ENCODE measurements at places on chromosomes 6 and 20.

GRCh38 chr6:148955441-148955840 is 208.6 kb downstream of the UST start:
- no peak for DNase-seq

DNA sequence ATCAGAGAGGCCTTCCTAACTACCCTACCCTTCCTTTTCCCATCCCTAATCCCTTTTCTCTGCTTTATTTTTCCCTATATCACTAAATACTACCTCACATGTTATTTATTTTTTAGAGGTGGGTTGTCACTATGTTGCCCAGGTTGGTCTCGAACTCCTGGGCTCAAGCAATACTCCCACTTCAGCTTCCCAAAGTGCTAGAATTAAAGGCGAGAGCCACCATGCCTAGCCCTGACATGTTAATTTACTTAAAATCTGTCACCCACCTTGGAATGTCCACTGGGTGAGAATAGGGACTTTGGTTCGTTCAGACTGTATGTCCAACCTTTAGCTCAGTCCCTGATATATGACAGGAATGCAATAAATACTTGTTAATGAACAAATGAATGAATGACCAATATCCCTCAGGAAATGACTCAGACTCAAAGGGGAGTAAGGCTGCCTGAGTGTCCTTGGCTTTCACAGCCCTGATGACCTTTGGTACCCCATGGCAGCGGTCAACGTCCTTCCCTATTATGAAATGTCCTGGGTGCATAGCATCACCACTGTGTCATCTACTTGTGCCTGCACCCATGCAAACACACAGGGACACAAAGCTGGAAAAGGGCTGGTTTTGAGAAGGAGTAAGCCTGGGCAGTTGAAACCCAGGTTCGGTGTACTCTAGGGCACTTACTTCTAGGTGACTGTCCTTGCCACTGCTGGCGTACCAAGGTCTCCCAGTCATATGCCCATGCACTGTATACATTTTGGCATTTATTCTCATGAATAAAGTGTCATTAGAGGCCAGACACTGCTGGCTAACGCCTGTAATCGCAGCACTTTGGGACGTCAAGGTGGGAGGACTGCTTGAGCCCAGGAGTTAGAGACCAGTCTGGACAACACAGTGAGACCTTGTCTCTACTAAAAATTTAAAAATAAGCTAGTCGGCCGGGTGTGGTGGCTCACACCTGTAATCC is 26.5 kb downstream of the BCL2L1 start:
- peak; percentile 79 for DNase-seq

- no peak for DNase-seq
Measured at GRCh38 chr6:129500958-129501739, 208.8 kb downstream of the ARHGAP18 start.

DNA sequence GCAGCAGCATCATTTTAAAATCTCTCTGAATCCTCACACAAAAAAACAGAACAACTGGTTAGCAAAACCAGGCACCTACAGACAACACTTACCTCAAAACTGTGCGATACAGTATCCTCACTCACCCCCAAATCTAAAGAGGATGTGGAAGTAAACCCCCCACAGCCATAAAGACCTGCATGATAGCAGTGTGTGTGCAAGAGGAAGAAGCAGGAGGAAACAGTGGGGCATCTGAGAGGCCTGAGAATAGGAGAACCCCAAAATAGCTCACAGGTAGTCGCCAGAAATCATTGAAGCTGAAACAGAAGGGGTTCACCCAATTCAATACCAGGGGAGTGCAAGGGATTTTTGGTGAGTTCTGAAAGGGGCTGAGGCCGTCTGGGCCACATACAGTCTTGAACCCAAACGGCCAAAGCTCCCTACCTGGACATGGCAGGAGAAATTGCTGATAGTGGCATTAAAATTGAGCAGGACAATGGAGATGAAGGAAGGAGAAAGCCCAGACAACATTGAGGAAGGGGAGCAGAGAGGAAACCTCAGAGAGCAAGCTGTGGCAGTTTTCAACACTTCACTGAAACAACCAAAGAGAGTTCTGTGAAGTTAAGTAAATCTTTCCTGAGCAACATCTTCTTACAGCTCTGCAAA is 129.7 kb downstream of the FIG4 start:
- no peak for DNase-seq

DNA sequence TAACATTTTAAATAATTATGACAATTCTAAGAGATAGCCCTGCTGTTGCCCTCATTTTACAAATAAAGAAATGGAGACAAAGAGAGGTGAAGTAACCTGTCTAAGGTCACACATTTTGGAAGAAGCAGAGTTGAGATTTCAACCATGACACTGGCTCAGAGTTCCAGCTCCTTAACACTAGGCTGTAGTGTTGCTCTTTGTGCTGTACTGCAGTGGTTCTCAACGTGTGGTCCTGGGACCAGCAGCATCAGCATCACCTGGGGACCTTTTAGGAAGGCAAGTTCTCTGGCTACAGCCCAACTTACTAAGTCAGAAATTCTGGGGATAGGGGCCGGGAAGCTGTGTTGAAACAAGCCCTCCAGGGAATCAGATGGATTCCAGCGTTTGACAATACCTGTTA is 62.4 kb upstream of the FERMT1 start:
- no peak for DNase-seq

GRCh38 chr6:157398151-157398550 is 17.2 kb downstream of the ZDHHC14 start:
- no peak for DNase-seq

DNA sequence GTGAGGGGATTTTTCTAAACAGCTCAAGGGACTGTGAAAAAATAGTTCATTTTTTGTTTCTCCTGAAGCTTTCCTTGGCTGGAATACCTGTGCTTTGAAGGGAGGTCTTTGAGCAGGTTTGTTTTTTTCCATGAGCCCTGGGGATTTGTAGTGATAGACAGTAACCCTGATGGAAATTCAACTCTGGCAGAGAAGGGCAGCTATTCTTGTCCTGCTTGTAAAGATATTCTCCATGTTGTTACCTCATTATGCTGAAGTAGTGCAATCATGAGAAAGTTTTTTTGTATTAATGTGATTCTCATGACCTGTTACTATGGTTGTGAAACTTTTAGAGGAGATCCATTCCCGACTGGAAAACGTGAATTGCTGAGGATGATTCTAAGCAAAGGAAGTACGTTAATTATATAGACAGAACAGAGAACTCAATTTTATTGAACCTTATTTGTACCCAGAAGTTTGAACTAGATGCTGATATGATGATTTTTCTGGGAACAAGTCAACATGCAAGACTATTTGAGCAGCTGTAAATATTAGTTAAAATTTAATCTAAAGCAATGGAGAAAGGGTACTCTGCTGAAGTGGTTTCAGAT is 12.5 kb downstream of the UTRN start:
- DNase-seq: no peak

GRCh38 chr6:143802833-143803565 is 40.1 kb upstream of the LTV1 start:
- DNase-seq: no peak

- DNase-seq: no peak
Measured at GRCh38 chr6:87903323-87903722, 144.3 kb upstream of the SPACA1 start.

GRCh38 chr6:13681305-13682061 is 30.2 kb downstream of the RANBP9 start:
- no peak for DNase-seq

DNA sequence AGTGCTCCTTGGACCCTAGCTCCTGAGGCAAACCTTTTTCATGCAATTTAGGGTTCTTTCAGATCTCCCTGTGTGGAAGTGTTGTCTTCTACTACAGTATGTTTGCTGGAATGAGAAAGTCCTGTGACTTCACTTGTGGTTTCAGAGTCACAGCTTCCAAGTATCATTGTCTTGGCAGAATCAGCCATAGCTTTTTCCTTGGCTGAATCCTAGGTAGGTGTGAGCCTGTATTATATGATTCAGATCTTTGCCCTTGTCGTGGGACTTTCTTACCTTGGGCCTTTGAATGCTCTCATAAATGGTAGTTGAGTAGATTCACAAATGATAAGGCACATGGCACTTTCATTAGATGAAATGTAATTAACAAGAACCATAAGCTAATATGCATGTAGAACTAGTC is 16.5 kb downstream of the CARMIL1 start:
- DNase-seq: no peak

- no peak for DNase-seq
Measured at GRCh38 chr6:13544454-13545186, 29.8 kb upstream of the SIRT5 start.

- no peak for DNase-seq
Measured at GRCh38 chr6:110039981-110040383, 61.9 kb downstream of the GPR6 start.

DNA sequence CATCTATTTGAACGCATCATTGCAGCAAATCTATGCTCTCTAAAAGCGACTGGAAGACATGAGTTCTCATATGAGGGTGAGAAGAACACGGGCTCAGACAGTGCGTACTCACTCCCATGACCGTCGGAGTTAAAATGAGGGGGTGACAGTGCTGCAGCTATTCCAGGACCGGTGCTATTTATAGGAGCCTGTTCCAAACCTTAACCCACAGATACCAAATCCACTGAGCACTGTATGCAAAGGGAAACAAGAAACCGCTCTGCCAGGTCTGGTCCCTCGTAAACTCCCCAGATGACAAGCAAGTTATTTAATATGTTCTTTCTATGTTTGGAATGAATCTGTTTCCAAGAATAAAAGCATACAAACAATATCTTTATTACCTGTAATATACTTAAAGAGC is 22.9 kb downstream of the PPP1R3G start:
- DNase-seq: no peak

- no peak for DNase-seq
Measured at GRCh38 chr6:85714893-85715530, 72.3 kb upstream of the SYNCRIP start.

DNA sequence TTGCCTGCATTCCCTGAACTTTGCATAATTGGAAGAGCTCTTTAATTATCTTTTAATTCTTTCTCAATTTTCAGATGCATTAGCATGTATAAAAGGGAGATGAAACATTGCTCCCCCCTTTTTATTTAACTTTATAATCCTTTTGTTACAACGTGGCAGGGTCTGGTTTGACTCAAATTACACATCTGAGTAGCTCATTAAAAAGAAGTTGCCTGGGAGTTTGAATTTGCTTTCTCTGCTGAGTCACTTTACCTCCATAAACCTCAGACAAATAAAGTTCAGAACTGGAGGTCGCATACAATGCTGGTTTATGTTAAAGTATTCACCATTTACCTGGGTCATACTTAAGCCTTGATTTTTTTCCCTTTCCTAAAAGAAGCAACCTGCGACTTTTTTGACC is 495.2 kb downstream of the PREX1 start:
- no peak for DNase-seq

GRCh38 chr6:42010185-42010891 is 40.0 kb upstream of the TAF8 start:
- no peak for DNase-seq

DNA sequence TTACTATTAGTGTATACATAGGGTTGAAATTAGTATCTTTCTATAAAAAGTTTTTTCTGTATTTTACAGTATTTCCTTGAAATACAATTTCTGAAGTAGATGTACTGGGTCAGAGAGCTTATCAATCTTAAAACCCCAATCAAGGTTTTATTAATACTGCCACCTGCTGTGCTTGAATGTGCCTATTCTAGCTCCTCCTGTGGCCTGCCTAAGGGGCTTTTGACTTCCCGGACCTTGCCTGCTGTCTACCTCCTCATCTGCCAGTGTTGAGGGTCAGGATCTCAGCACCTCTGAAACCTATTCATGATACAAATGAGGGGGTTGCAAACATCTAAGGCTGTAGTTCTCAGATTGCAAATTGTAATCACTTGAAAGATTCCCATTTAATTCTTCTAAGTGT is 9.2 kb downstream of the PACRG start:
- no peak for DNase-seq

- DNase-seq: no peak
Measured at GRCh38 chr6:163626073-163626867, 211.8 kb downstream of the QKI start.

DNA sequence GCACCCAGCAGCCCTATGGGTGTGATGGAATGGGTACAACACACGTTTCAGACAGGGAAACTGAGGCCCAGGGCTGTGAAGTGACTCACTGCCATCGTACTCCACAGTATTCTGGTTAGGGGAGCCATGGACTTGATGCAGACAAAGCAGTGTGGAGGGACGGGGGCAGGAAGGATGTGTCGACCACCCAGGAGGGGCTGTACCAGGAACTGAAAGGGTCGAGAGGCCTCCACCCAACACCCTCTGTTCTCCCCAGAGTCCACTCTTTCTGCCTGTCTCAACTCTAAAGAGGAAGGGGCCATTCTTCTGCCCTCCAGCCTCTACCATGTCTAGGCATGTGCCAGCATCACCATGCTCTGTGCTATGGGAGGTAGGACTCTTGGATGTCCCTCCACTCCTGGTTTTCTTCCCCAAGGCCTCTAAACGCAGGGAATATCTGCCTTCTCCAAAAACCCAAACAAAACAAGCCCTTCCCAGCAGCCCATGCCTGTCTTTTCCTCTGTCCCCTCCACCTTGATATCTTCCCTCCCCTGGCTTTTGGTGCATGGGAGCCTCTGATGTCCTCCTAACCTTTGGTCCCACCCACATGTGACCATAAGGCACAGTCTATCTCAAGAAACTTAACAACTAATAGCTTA is 7.4 kb downstream of the SLC22A1 start:
- DNase-seq: peak; percentile 8

DNA sequence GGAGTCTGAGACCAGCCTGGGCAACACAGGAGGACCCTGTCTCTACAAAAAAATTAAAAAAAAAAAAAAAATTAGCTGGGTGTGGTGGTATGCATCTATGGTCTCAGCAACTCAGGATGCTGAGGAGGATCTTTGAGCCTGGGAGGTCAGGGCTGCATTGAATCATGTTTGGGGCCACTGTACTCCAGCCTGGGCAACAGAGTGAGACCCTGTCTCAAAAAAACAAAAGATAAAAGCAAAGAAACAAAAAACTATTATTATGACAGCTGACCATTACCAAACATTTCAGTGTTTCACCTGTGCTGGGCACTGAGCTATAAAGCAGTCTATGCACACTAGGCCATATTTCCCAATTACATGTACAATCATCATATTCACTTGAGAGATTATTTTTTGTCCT is 35.7 kb downstream of the COX4I2 start:
- no peak for DNase-seq

- no peak for DNase-seq
Measured at GRCh38 chr6:165880686-165881085, 217.6 kb upstream of the PDE10A start.

DNA sequence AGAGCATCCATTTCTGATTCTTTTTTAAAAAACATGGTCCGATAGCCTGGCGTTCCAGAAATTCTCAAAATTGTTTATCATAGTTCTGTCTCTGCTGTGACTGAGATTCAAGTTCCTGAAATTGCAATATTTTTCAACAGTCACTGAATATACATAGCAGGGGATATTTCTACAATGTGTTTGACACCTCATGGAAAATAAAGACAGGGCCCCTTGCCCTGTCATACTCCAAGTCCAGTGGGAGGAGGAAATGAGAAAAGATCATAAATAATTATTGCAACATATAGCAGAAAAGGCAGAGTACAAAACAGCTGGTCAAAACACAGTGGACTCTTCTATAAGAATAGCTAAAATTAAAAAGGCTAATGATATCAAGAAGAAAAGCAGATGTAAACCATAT is 234.8 kb upstream of the SPTLC3 start:
- DNase-seq: no peak

DNA sequence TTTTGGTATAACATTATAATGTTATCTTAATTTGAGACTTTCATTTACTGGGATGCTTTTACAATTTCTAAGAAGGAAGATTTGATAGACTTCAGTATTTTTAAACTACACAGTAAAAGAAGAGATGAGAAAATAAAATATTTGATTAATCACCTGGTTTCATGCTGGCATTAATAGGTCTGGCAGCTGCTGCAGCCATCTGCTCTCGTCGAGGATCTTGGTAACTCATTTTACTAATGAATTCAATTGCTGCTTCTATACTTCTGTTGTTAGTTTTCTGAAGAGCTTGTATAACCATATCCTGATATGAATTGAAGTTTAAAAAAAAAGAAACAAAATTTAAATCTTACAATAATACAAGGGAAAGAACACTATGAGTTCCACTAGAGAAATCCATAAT is 23.0 kb downstream of the LATS1 start:
- no peak for DNase-seq

All from HuH-7.5 (cell line).